Right cardiac atrium (tissue), 5 donors: ENCODE measurements at places on chromosomes 7 and 10.

- no peak for DNase-seq
Observed at GRCh38 chr10:79219322-79219957, 127.8 kb upstream of the PPIF start.

- peak; percentile 82 for DNase-seq
Observed at GRCh38 chr7:4882169-4883032, 1.1 kb downstream of the RADIL start.

- no peak for DNase-seq
Observed at GRCh38 chr7:47332681-47333553, 249.0 kb downstream of the TNS3 start.

DNA sequence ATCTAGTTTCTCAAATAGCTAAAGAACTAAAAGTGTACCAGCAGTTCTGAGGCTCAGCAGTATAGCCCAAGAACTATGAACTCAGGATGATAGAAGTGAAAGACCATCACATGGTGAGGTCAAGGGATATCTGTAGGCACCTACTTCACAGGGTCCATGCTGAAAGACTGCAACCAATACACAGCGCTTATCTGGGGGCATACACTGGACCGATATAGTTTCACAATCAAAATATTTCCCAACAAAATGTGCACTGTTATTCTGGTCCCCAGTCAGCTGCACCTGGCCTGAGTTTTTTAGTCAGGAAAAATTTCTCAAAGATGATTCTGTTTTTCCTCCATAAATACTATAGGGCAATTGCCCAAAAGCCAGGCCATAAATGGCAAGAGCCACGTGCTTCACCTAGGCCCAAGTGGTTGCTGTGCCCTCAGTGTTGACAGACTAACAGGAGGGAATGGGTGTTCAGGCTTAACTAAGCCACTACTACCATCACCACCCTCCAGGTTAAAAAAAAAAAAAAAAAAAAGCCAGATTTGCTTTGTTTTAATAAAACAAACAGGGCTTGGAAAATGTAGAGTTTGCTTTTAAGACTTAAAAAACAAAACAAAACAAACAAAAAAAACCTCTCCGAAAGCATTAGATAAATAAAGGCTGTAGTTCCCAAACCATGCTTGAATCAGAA is 58.5 kb downstream of the OGDH start:
- DNase-seq, result no peak

DNA sequence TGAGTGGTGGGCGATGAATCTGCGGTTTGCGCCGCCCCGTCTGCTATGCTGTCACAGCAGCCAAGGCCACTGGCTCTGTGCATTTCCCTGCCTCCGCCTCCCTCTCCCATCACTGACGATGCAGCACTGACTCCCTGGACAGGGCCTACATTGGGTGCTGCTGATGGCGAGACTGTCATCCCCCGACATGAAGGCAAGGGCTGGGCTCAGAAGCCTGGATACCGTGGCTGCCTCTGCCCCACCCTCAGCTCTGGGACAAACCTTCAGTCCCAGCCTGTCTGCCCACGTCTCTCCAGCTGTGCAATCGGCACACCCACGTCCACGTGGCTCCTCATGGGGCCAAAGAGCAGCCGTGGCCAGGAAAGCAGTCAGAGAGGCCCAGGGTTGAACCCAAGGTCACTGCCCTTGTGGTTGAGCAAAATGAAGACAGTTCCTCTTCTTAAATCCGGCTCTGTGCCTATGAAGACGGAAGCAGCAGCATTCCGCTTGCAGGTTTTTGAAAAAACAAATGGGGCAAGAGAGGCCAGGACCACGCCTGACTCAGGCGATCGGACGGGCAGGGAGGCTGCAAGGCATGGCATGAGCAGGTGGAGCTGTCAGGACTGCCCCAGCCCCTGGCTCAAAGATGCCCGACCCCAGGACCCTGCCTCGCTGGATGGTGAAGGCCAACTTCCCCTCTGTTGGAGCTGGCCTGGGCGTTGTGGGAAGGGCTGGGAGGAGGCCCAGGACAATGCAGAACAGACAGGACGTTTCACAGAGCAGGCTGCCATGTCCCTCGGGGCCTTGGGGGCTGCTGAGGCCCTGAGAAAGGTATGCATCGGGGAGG is 517.5 kb downstream of the DNAJB6 start:
- peak; percentile 83 for DNase-seq

DNA sequence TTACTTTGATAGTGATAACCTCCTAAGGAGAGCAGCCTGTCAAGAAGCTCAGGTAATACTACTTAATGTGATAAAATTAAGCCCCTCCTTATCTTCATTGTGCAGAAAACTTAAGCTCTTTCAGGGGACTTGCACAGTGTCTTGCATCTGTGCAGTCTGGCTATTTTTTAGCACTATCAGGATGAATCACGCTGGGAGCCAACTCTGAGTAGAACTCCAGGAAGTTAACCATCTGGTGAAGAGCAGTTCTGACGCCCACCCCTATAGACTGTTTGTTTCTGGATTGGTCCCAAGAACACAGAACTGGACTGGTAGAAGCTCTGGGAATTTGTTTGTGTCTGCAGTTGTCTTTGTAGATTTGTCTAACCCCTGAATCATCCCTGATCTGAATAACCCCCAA is 41.9 kb downstream of the AGK start:
- no peak for DNase-seq

GRCh38 chr10:21532694-21533466 is 1.2 kb upstream of the MLLT10 start:
- DNase-seq, result no peak

- DNase-seq, result no peak
Observed at GRCh38 chr10:69218831-69219230, 1.3 kb upstream of the HKDC1 start.

DNA sequence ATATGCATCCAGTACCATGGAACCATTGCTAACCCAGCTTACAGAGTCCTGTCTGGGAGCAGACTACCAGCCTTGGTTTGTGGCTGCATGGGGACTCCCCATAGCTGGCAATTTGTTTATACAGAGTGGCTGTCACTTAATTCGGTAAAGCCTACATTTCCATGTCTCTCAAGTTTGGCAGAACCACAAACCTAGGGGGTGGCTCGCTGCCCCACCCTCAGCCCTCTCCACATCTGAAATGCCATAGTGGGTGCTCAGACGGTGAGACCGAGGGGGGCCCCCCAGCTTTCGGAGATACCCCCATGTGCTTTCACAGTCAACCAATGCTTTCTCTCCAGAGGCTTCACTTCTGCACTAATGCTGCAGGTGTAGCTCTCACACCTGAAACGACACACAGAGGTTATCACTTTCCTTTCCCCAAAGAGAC is 75.5 kb upstream of the KAT6B start:
- no peak for DNase-seq

DNA sequence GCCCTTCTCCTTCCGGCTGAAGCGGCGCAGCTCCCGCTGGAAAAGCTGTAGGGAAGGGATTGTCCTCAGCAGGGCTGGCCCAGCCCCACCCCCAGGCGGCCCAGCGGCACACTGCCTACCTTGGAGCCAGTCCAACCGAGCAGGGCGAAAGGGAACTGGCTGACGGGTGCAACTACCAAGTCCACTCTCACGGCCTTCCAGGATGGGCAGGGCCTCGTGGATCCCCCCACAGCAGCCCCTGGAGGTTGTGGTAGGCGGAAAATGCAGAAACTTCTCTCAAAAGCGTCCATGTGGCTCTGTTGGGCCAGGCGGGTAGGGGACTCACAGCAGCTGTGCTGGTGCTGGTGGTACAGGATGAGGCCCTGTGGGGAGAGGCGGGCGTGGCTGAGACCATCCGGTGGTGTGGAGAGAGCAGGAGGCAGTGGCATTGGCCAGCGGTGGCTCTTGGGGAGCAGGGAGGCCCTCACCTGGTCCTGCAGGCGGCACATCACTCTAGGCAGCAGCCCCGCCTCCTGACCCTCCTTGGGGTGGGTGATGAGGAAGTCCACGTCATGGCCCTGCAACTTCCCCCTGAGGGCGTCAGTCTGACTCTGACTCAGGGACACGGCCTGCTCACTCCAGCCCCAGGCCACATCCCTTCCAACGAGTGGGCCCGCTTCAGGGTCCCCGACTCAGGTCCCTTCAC is 8.4 kb upstream of the PGAM2 start:
- peak; percentile 93 for DNase-seq

GRCh38 chr7:112104120-112104519 is 102.1 kb downstream of the DOCK4 start:
- DNase-seq, result no peak

- DNase-seq, result no peak
Observed at GRCh38 chr7:50815138-50815537, 32.4 kb upstream of the GRB10 start.

- DNase-seq, result no peak
Observed at GRCh38 chr7:68706291-68706690, 892.0 kb upstream of the AUTS2 start.

- DNase-seq, result peak; percentile 84
Observed at GRCh38 chr7:128266883-128267594, 26.0 kb downstream of the LEP start.

DNA sequence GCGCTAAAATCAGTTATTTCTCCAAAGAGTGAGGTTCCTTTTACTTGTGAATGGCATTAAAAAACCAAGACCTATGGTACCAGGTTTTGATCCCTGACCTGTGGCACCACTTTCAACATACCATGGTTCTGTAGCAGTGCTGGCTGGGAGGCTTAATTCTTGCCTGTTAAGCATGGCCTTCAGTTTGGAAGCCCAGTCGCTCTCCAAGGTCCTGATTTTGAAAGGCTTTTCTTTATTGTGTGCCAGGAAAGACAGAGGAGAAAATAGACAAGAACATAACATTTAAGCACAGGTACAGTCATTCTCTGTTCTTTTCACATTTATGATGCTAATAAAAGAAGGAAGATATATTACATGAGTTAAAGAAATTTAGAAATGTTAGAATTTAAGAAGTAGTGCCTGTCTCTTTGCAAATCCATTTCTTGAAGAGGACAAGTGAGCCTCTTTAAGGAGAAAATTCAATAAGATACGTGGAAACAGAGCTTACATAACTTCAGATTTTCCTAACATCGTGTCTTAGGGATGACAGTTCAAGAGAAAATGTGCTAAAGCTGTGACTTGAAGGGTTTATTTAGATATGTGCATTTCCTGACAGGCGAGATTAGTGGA is 357.6 kb downstream of the DPP6 start:
- DNase-seq, result no peak
